ENCODE measurements at places on chromosomes 12 and 14.

GRCh38 chr12:60333461-60333860 lies 737.6 kb downstream of the SLC16A7 start:
- no peak for DNase-seq

GRCh38 chr14:92770484-92770883 lies 22.1 kb upstream of the LGMN start:
- no peak for DNase-seq

DNA sequence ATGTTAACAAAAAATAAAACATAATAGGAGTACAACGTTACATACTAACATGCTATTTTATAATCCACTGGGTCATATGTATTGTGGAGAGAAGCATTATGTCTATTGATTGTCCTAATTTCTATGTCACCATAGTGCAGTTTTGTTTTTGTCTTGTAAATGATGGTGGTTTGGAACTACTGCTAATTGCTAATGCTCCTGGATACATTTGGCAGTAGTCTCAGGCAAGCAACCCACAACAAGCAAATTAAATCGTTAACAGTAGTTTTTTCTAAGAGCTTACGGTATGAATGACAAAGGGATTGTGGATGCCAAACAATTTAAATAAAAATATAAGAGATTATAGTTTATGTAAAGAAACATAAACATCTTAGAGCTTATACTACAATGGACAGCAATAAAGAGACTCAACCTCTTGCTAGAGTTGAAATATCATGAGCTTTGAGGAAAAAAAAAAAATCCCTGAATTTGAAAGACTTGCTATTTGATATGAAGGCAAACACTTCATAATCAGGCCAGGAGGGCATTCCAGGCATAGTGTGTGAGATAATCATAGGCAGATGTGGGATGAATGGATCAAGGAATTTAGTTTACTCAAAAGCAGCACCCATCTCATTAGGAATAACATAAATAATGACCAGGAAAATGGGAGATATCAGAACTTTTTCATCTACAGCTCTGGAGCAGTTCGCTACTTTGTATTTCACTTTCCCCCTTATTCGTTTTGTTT lies 181.3 kb downstream of the CCDC59 start:
- DNase-seq: no peak

GRCh38 chr14:95964901-95965300 lies 74.3 kb upstream of the C14orf132 start:
- no peak for DNase-seq

GRCh38 chr14:93160353-93160801 lies 24.3 kb downstream of the MOAP1 start:
- DNase-seq: no peak

DNA sequence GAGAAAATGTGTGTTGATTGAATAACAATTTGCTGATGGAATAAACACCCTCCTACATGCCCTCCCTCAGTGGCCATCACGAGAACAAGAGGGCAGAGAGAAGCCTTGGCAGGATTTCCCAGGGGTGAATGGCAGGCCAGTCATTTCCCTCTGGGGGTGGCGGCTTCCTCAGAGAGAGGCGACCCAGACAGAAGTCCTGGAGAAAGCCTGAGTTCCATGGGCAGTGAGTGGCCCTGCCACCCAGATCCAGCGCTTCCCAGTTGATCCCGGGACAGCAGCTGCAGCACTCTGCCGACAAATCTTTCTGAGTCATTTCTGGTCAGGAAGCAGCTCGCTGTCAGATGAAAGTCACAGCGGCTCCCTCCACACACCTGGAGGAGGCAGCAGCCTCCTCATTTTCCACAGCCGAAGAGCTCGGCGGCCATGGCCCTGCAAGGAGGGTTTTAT lies 123.0 kb downstream of the SCARB1 start:
- peak; percentile 76 for DNase-seq

DNA sequence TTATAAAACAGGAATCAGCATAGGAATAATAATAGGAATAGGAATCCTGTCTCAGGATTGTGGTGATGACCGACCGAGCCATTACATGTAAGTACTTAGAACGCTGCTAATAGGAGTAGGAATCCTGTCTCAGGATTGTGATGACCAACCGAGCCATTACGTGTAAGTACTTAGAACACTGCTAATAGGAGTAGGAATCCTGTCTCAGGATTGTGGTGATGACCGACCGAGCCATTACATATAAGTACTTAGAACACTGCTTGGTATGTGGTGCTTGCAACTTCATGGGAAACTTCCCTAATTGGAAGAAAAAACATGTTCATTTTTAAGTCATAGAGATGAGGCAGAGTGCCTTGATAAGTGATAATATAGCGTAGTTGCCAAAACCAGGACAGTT lies 30.0 kb downstream of the ELK3 start:
- DNase-seq: no peak

- no peak for DNase-seq
Measured at GRCh38 chr14:61678975-61679374, 16.3 kb upstream of the HIF1A start.

GRCh38 chr12:132610866-132611602 lies 652 bp upstream of the LRCOL1 start:
- DNase-seq: no peak

DNA sequence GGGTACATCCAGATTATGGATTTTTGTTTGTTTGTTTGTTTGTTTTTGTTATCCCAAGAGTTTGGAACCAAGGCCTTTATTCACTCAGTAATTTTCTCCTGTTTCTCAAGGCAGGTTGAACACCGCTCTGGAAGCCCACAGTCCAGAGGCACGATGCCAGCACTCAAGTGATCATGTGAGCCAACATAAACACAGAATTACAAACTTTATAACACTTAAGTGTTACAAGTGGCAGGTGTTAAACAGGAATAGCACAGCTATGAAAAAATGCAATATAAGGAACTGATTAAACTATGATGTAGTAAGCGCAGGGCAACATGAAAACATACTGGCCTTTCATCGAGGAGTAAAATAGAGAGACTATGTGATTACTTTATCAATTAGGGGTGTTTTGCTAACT lies 1885.8 kb upstream of the SEL1L start:
- DNase-seq: no peak

DNA sequence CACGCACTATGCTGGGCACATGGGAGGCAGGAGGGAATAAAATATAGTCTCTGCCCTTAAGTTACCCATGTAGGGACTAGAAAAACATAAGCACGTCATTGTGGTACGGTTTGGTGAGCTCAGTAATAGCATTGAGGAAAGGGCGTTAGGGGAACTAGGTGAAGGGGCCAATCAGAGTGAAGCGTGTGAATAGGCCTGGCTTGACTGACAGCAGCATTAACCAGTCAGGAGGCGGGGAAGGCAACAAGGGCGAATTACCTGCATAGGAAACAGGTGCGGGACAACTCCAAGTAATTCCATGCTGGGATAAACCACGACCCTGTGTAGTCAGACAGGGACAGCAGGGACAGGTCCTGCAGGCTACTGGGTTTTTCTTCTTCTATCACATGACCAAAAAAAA lies 107.7 kb downstream of the UNC79 start:
- DNase-seq: no peak

GRCh38 chr12:53994264-53995001 lies 5.5 kb upstream of the HOXC9 start:
- no peak for DNase-seq

DNA sequence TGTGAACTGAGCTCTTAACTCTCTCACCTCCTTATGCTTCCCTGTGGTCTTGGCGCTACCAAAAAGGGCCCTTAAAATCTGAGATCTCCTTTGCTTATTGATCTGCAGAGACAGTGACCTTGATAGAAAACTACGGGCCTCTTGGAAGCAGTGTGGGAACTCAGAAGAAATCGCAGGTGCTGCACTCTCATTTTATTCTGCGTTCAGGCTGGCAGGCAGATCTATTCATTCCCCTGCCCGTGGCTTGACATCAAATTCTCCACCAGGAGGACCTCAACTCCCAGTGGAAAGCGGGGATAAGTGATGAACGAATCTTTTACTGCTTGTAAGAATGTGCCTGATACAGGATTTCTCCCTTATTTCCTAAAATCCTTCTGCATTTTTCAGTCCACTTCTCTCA lies 143.2 kb upstream of the SEL1L start:
- no peak for DNase-seq

DNA sequence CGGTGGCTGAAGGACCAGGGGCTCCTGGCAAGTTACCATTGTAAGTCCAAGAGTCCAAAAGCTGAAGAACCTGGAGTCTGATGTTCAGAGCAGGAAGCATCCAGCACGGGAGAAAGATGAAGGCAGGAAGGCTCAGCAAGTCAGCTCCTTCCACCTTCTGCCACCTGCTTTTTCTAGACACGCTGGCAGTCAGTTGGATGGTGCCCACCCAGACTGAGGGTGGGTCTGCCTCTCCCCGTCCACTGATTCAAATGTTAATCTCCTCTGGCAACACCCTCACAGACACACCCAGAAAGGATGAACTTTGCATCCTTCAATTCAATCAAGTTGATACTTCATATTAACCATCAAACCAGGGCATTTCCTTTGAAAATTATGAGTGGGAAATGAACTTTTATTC lies 1272.4 kb upstream of the TMEM132C start:
- no peak for DNase-seq

Data from putamen (tissue), 1 donor.